ENCODE measurements at places on chromosomes 7 and 10. TPM values are rescaled to one million over a fixed set of nuclear protein-coding genes. Genes with fewer than 3 reads are reported as not detected.

Gene CYTH3
- 16.5 TPM for total RNA-seq

Gene WNT2
- not detected for total RNA-seq

Gene COL13A1
- total RNA-seq: 77.5 TPM

Gene ANXA8L1
- not detected for total RNA-seq

Gene TES
- 93.7 TPM for total RNA-seq
